ENCODE measurements at places on chromosomes 12 and 14. TPM values are rescaled to one million over a fixed set of nuclear protein-coding genes. Genes with fewer than 3 reads are reported as not detected.
A peak's percentile ranks its signal among the peaks of the same experiment; 100 is the strongest.

- no peak for DNase-seq
These were observed 2.8 kb downstream of the SLC38A2 start for GRCh38 chr12:46369474-46370379.

GRCh38 chr12:96989916-96990315 lies 82.9 kb downstream of the NEDD1 start:
- peak; percentile 50 for DNase-seq

DNA sequence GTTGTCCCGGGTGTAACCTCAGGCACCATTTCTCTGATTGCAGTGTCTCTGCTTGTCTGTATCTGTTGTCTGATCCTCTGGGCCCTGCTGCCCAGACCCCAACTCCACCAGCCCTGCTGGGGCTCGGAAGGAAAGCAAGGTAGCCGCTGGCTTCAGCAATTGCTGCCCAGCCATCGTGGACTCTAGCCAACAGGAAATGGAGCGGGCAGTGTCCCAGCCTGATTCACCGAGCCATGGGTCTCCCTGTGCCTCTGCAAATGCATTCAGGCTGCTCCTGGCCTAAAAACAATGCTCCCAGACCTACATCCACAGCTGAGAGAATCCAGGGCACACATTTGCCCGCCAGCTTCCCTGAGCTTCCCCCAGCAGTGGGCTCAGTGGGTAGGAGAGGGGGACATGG lies 9.2 kb downstream of the TUNAR start:
- no peak for DNase-seq

GRCh38 chr12:10618338-10618987 lies 5.1 kb upstream of the MAGOHB start:
- DNase-seq = no peak

DNA sequence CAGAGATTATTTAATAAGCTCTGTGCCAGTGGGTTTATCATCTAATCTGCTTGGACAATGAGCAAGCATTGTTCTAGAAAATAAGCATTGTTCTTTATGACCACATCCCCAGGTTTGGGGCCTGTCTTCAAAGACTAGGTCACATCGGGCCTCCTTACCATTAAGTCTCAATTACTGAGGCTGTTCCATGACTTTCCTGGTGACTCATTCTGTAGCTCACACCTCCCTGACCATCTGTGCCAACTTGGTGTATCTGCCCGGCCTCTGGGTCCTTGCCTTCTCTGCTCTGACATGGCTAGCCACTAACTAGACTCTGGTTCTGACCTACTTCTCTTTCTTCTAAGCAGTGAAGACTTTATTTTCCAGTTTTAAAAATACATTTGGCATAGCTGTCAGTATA lies 44.4 kb upstream of the PLEKHA5 start:
- no peak for DNase-seq

GRCh38 chr12:116820064-116820656 lies 61.1 kb downstream of the HRK start:
- DNase-seq = no peak

DNA sequence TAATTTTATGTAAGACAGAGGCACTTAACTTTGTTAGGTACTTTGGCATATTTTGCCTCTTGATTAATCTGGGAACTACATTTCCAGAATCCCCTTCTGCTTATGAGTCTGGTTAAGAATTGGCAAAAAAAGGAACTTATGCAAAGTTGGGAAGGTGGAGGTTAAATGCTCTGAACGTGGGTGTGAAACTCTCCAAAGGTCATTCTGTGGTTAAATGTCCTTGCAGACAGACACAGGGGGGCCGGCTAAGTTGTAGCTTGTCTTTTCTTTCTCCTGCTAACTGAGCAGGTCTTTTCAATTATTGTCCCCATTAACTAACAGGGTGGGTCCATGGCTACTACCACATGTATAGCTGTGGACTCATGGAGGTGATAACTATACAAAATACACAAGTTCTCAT lies 248.6 kb upstream of the NOVA1 start:
- no peak for DNase-seq

DNA sequence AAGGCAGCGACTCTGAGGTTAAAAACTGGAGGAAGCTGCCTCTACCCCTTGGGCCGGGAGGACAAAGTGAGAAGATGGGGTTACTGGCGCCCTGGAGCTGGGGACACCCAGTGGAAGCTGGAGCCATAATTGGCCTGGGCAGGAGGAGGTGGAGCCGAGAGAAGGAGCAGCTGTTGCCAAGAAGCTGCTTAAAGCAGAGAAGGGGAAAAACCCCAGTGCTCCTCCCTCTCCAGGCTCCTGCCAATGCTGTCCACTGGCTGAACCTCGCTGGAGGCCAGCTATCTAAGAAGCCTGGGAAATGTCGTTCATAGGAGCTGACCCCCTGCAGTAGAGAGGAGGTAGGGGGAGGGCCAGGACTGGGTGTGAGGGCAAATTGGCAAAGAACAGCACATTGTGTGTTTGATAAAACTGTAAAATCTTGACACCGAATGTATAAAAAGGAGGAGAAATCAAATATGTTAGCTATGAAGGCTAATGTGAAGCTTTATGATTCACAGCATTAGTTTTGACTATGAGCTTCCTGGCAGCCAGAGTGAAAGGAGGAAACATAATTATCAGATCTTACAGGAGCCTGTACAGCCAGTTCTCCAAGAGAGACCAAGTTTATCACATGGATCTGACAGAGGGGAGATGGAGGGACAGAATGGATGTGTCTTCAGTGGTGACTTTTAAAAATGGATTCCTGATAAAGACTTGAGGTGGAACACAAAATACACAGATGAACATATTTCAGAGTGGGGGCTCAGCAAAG lies 9.5 kb downstream of the HHIPL1 start:
- DNase-seq = no peak

- peak; percentile 87 for DNase-seq
These were observed 72.9 kb downstream of the TRAFD1 start for GRCh38 chr12:112198120-112198733.

DNA sequence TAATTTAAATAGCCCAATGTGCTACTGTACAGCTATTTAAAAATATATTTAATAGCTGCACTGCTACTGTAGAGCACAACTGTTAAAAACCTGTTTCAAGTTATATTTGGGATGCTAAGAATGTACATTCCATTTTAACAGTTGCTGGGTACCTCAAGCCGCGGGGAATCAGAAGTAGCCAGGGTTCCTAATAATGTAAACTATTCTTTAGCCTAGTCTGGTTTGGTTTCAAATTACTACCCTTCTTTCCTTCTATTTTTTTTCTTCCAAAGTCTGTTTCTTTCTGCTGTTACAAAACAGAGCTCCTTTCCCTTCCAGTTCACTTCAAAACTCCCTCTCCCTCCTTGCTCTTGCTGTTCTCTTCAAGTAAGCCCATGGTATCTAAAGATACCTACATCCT lies 21.3 kb downstream of the SCAF11 start:
- DNase-seq = no peak

GRCh38 chr12:46298261-46298660 lies 29.4 kb upstream of the SLC38A1 start:
- no peak for DNase-seq

GRCh38 chr14:103360548-103360947 lies 24.7 kb upstream of the MARK3 start:
- DNase-seq = no peak

GRCh38 chr12:25715102-25715501 lies 162.0 kb upstream of the LMNTD1 start:
- no peak for DNase-seq

Gene CCDC197
- not detected for total RNA-seq

Gene GPR162
- 8.2 TPM for total RNA-seq

Gene TMEM119
- total RNA-seq = 0.20 TPM

Gene HHIPL1
- 2.0 TPM for total RNA-seq

Gene NANOG
- 330 TPM for total RNA-seq

Gene PTPRR
- 0.60 TPM for total RNA-seq

All from WTC11 (cell line).